IMR-90 (cell line): ENCODE measurements at places on chromosomes 1 and 21. TPM values are rescaled to one million over a fixed set of nuclear protein-coding genes. Genes with fewer than 3 reads are reported as not detected.
A peak's percentile ranks its signal among the peaks of the same experiment; 100 is the strongest.

- DNase-seq = peak; percentile 47
Observed at GRCh38 chr1:111735858-111736544, 3.2 kb downstream of the INKA2 start.

- DNase-seq = no peak
Observed at GRCh38 chr21:30628109-30628508, 6.9 kb upstream of the KRTAP20-2 start.

- DNase-seq = peak; percentile 43
Observed at GRCh38 chr1:180926164-180926981, 13.7 kb downstream of the KIAA1614 start.

DNA sequence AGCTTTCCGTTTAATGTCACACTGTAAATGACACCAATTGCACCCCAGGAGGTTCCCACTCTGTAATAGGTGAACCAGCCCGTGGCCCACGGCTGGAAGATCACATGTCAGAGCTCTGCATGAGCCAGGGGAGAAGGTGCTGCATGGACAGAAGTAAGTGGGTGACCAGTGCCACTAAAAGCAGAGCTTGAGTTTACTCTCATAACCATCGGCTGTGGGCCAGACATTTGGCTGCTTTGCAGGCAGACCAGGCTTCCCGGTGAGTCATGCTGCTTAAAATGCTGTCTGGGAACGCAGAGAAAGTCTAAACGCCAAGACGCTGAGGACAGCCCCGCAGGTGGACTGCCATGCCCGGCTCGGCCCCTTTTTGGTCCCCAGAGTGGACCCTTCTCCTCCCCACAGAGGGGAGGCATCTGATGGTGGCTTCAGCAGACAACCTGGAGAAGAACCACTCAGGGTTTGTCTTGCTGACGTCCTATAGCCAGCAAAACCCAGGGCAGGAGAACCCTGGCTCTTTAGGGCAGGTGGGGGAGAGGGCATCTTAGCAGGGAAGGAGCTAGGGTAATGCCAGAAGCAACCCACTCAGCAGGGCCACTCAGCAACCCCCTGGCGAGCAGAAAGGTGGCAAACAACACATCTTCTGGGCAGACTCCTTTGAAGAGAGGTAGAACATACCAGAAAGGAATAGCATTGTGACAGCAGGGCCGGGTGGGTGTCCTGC, 7.3 kb downstream of the KIAA2013 start:
- peak; percentile 88 for DNase-seq

Gene SELE
- total RNA-seq = not detected in 2 replicates

Gene GJA5
- not detected in 2 replicates for total RNA-seq

Gene TNFRSF4
- total RNA-seq = not detected in 2 replicates

Gene NR5A2
- under 0.01 and 0.18 TPM in 2 replicates for total RNA-seq

Gene AJAP1
- total RNA-seq = under 0.01 TPM in 2 replicates

Gene NHLH2
- total RNA-seq = not detected in 2 replicates
